ENCODE measurements at places on chromosomes 2 and 18.

DNA sequence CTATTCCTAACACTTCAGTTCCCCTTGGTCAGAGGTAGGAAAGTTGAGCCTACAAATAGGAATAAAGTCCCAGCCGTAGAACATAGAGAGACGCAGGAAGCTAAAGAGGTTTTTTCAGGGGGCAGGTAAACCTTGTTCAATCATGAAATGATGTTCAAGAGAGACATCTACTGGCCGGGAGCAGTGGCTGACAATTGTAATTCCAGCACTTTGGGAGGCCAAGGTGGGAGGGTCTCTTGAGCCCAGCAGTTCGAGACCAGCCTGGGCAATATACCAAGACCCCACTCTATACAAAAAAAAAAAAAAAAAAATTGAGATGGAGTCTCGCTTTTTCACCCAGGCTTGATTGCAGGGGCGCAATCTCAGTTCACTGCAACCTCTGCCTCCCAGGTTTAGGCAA lies 66.7 kb upstream of the DNAJC10 start:
- no peak for DNase-seq

- no peak for DNase-seq
Measured at GRCh38 chr2:165193178-165193777, 10.6 kb downstream of the SCN3A start.

DNA sequence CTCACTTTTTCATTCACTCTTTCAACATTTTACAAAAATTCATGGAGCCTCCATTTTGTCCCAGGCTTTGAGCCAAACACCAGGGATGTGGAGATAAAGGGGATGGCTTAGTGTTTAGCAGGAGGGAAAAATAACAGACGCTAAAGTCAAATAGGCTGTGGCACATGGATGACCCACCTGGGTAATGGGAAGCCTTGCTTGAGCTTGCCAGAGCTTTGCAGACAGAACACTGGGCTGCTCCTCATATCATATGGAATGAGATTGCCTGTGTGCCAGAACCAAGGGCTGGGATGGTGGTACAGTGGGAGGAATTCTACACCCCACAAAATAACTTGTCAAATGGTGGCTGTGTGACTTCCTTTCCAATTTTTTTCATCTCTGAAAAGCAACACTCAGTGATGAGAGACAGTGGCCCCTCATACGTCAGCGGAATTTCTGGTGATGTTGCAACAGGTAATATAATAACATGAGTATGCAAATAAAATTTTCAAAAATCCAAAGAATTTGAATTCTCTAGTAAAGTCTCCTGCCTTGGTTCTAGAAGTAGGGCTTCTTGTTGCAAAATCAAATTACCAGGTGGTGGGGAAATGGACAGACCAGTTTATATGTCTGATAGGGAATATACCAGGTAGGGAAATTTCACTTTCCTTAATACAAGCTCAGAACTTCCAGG lies 252.9 kb downstream of the CLIP4 start:
- DNase-seq, result no peak

- no peak for DNase-seq
Measured at GRCh38 chr2:207144173-207144785, 21.5 kb downstream of the KLF7 start.

GRCh38 chr18:75898651-75899050 lies 471.1 kb upstream of the SMIM21 start:
- no peak for DNase-seq

DNA sequence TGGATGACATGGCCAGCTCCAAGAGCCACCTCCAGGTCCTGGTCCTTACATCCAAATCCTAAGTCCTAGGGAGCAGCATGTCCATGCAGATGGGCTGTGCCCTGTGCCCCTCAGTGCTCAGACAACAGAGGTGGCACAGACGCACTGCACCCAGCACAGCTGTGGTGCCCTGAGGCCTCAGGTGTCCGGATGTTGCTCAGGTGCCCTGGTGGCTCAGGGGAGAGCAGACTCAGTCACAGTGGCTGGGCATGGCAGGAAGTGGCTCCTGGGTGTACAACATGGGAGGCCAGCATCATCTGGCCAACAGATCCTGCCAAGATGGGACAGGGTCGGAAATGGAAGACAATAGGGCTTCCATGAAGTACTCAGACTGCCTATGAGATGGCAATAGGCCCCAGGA lies 50.1 kb downstream of the TIMM21 start:
- no peak for DNase-seq

GRCh38 chr2:129884221-129884786 lies 95.2 kb upstream of the RAB6C start:
- DNase-seq, result no peak

DNA sequence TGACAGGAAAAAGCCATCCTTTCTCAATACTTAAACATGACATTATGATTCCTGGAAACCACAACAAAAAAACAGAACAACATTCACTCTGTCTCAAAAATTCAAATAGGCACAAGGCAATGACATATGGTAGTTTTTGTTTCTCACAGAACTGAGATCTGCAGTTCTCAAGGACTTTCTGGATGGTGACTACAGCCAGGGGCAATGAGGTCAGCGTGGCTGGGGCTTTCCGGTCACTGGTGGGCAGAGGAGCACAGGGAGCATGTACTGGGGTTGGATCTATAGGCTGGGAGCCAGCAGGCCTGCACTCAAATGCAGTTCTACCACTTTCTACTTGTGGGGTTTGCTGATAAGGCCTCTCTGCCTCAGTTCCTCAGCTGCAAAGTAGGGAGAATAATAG lies 72.0 kb downstream of the CTAGE1 start:
- no peak for DNase-seq
